AG04450 (cell line): ENCODE measurements at places on chromosomes 5 and 9.

GRCh38 chr9:12415361-12415760, 277.8 kb upstream of the TYRP1 start:
- no peak for DNase-seq

DNA sequence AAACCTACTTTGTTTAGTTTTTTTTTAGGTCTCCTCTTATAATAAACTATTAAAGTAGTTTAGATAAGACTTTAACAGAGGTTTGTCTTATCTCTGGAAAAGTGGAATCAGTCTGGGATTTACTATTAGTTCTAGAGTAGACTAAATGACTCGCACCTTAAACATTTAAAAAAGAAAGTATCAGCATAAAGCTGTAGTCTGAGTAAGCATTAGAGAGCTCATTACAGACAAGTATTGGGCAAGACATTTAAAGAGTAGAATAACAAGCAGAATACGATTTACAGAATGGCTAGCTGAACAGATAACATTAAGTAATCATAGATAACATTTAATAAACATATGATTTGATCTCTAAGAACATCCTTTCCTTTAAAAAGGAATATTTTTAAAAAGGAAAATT, 226.0 kb upstream of the DMAC1 start:
- no peak for DNase-seq

- DNase-seq = no peak
These were observed 19.7 kb downstream of the HRH2 start for GRCh38 chr5:175677571-175677970.

DNA sequence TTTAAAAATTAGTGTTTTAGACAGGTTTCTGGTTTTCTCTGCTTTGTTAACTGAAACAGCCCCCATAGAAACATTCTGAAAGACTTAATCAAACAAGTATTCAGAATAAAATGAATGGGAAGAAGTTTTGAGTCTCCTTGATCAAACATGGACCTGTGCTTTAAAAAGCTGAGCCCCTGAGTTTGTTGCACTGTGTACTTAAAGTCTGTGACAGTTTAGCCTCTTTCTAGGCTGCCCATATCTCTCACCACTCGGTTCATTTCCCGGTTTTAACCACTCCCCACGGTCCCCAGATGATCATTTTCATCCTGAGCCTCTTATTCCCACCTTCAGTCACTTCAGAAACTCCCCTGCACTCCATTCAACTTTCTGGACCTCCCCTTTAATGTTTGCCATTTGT, 215.9 kb upstream of the DMRT1 start:
- DNase-seq = no peak

- DNase-seq = no peak
These were observed 6.2 kb downstream of the ZBED3 start for GRCh38 chr5:77080905-77081304.
